ENCODE measurements at places on chromosomes 7 and 10.

DNA sequence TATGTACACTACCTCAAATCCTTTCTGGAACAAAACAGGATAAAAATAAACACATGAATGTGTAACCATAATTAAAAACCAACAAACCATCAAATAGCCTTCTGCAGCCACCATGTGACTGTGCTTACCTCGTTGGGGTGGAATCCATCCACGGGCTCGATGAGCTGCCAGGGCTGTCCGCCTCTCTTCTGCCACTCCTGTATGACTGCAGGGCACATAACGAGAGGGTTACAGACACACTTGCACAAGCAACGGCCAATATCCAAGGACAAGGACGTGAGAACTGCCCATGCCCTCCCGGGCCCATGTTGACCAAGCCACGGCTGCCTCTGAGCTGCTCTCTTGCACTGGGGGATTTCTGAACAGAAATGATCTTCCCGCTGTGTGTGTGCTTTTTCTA lies 132.2 kb downstream of the ANLN start:
- no peaks in the 10 kb centered on the region for H3K27me3 ChIP-seq
- H3K4me1 ChIP-seq = peaks cover 2% of the 10 kb centered on the region
- H3K4me3 ChIP-seq = no peak overlapping the region
- no peak overlapping the region for H3K27ac ChIP-seq
- no peaks in the 10 kb centered on the region for H3K36me3 ChIP-seq

- H3K27me3 ChIP-seq = no peaks in the 10 kb centered on the region
- no peak overlapping the region for H3K4me3 ChIP-seq
- H3K27ac ChIP-seq = no peak overlapping the region
- H3K4me1 ChIP-seq = no peaks in the 10 kb centered on the region
These were observed 40.3 kb downstream of the CD36 start for GRCh38 chr7:80678707-80679106.

GRCh38 chr10:13105184-13105583 lies 5.2 kb downstream of the OPTN start:
- H3K27me3 ChIP-seq = no peaks in the 10 kb centered on the region
- no peak overlapping the region for H3K4me3 ChIP-seq
- H3K4me1 ChIP-seq = peaks cover 6% of the 10 kb centered on the region
- DNase-seq = peak; percentile 27
- no peak overlapping the region for H3K27ac ChIP-seq

DNA sequence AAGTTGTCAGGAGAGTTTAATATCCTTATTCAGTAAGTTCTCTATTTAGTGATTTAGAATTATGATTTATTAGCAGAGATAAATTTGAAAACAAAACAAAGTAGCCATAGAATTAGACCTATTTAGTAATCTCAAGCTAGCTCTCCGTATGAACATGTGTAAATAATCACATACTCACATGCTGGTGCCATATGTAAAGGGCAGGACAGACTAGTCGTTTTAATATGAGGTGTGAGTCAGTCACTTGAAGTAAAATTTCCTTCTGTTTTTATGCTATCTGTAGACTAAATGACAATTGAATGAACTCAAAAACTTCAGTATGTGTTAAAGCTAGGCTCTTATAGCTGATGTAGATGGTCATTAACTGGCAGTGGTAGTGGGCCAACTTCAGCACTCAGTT lies 67.1 kb downstream of the WAC start:
- H3K4me1 ChIP-seq = no peaks in the 10 kb centered on the region
- H3K27me3 ChIP-seq = no peaks in the 10 kb centered on the region
- DNase-seq = peak; percentile 13
- no peaks in the 10 kb centered on the region for H3K36me3 ChIP-seq
- H3K4me3 ChIP-seq = no peak overlapping the region
- H3K27ac ChIP-seq = no peak overlapping the region

DNA sequence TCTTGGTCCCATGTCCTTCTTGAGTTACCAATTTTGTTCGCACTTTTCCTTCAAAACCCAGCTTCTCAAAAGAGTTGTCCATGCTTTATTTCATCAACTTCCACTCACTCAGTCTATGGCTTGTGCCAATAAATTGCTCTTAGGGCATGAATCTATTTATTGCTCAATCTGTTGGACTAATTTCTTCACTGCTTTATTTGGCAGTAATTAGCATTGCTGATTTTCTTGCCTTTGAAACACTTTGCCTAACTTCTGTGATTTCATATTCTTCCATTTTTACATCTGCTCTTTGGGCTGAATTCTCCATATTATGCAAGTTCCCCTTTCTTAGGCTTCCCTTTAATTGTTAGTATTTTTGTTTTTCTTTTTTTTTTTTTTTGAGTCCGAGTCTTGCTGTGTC lies 16.8 kb downstream of the DLD start:
- no peak for DNase-seq
- H3K27me3 ChIP-seq = no peaks in the 10 kb centered on the region
- H3K36me3 ChIP-seq = peaks cover 7% of the 10 kb centered on the region
- no peak overlapping the region for H3K4me3 ChIP-seq
- H3K27ac ChIP-seq = no peak overlapping the region
- H3K4me1 ChIP-seq = no peaks in the 10 kb centered on the region

Measured in fibroblast of lung (primary cell).